Ovary (tissue), 10 donors: ENCODE measurements at places on chromosomes 5 and 9. TPM values are rescaled to one million over a fixed set of nuclear protein-coding genes. Genes with fewer than 3 reads are reported as not detected.

Gene SLC25A48
- total RNA-seq, result not detected

Gene TBC1D13
- total RNA-seq, result 29.7 TPM

Gene NR5A1
- total RNA-seq, result 65.0 TPM

Gene NMUR2
- not detected for total RNA-seq

Gene CEMIP2
- 7.6 TPM for total RNA-seq

Gene OSMR
- total RNA-seq, result 21.9 TPM

Gene RC3H2
- 25.0 TPM for total RNA-seq

Gene OBP2A
- total RNA-seq, result not detected

- H3K4me1 ChIP-seq, result peaks cover 16% of the 10 kb centered on the region
- H3K4me3 ChIP-seq, result no peak overlapping the region
- no peak overlapping the region for H3K27ac ChIP-seq
- no peak for DNase-seq
Measured at GRCh38 chr5:95760273-95761191, 29.4 kb downstream of the RHOBTB3 start.

DNA sequence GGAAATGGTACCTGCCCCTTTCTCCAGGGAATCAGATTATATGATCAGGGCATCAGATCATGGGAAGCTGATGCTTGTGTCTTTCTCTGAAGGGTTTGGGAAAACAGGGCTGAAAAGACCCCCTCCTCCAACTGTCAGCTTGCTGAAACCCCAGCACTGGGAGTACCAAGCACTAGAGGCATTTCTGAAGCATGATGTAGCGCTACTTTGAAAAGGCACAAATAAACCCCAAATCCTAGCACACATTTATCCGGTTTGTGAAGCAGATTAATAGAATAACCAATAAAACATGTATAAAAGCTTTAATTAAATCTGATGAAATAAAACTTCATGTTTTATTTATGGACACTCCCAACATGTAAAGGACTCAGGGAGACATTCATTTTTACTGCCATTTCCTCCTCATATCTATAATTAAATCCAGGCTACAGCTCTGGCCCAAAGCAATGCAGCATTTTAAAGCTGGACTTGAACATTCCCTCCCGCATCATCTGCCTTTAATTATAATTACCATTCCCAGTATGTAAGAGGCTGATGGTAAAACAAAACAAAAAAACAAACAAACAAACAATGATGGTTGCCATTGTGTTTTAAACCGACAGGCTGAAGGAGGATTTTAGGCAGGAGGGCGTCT, 298.2 kb upstream of the RFX3 start:
- no peak for DNase-seq
- no peak overlapping the region for H3K4me3 ChIP-seq
- no peaks in the 10 kb centered on the region for H3K27me3 ChIP-seq

DNA sequence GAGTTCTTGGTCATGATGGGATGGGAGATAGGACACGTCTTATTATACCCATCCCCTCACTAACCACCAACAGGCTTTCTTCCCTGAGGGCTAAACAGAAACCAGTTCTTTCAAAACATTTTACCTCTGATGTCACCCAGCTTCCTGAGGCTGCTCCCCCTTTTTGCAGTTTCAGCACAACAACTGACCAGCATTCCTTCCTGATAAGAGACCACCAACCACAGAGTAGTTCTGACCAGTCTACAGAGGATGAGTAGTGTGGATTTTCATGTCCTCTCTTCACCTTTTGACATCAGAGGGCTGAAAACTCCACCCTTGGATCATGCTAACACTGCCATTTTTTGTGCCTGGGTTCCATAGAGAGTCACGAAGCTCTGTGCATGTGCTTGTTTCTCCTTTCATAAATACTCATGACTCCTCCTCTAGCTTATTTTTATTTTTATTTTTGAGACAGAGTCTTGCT, 82.6 kb downstream of the OSTF1 start:
- no peaks in the 10 kb centered on the region for H3K4me1 ChIP-seq
- no peaks in the 10 kb centered on the region for H3K27me3 ChIP-seq
- H3K27ac ChIP-seq, result no peak overlapping the region
- no peaks in the 10 kb centered on the region for H3K36me3 ChIP-seq

GRCh38 chr9:131657037-131657377, 82.9 kb downstream of the RAPGEF1 start:
- no peak for DNase-seq
- H3K27ac ChIP-seq, result no peak overlapping the region
- no peaks in the 10 kb centered on the region for H3K27me3 ChIP-seq
- peaks cover 21% of the 10 kb centered on the region for H3K4me1 ChIP-seq
- no peak overlapping the region for H3K4me3 ChIP-seq

GRCh38 chr9:131692612-131693562, 47.0 kb downstream of the RAPGEF1 start:
- H3K4me1 ChIP-seq, result peaks cover 11% of the 10 kb centered on the region
- no peak overlapping the region for H3K27ac ChIP-seq

- no peak for DNase-seq
- no peak overlapping the region for H3K4me3 ChIP-seq
- no peak overlapping the region for H3K27ac ChIP-seq
- no peaks in the 10 kb centered on the region for H3K36me3 ChIP-seq
- no peaks in the 10 kb centered on the region for H3K4me1 ChIP-seq
- no peaks in the 10 kb centered on the region for H3K27me3 ChIP-seq
Measured at GRCh38 chr9:136937186-136938001, 7.1 kb downstream of the FBXW5 start.

- no peak within 1 kb of the TSS for H3K27ac ChIP-seq
- no peaks in the 10 kb centered on the region for H3K36me3 ChIP-seq
- H3K4me1 ChIP-seq, result no peaks in the 10 kb centered on the region
- no peak for DNase-seq
- H3K27me3 ChIP-seq, result no peaks in the 10 kb centered on the region
- H3K4me3 ChIP-seq, result no peak within 1 kb of the TSS
Measured at GRCh38 chr5:39219437-39219836, at the start of gene FYB1. FYB1 (minus strand) TSS chr5:39219563; CDS start chr5:39202960, 16,603 bp downstream.

DNA sequence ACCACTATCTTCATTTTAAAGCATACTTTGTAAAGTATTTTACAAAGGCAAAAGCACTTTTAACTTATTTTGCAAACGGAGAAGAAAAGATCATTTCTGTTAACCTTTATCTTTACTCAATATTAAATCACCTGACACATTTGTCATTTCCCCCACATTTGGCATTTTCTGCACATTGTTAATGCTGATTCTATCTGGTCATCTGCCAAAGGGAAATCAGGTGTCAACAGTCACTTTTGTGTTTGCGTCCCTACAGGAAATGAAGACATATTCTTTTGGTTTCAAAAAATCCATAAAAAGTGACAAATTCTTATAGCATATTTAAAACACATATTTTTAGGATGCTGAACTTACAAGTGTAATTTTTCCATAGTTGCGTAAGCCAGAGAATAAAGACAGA, 191.3 kb upstream of the TMEM161B start:
- H3K4me3 ChIP-seq, result no peak overlapping the region
- no peaks in the 10 kb centered on the region for H3K36me3 ChIP-seq
- DNase-seq, result no peak
- no peaks in the 10 kb centered on the region for H3K4me1 ChIP-seq

- H3K27me3 ChIP-seq, result no peaks in the 10 kb centered on the region
- DNase-seq, result no peak
- no peak overlapping the region for H3K27ac ChIP-seq
- no peaks in the 10 kb centered on the region for H3K36me3 ChIP-seq
- no peak overlapping the region for H3K4me3 ChIP-seq
- H3K4me1 ChIP-seq, result no peaks in the 10 kb centered on the region
Measured at GRCh38 chr5:157186309-157187045, 5.8 kb downstream of the ITK start.

DNA sequence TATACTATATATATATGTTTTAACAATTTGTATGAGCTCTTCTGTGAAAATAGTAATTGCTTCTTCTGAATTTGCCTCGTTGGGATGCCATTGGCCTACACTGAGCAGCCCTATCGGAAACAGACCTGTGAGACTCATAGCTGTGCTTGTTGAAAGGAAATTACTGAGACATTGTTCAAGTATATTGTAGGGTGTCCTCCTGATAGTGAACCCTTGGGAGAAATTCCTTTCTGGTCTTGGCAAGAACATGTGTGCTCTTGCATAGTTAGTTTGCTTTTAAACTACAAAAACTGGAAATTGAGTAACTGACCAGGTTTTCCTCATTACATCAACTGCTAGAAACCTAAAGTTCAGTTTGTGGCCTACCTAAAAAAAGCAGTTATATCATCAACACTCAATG, 160.9 kb downstream of the LURAP1L start:
- no peak overlapping the region for H3K27ac ChIP-seq
- DNase-seq, result no peak
- no peaks in the 10 kb centered on the region for H3K27me3 ChIP-seq
- no peaks in the 10 kb centered on the region for H3K36me3 ChIP-seq
- H3K4me1 ChIP-seq, result no peaks in the 10 kb centered on the region
- H3K4me3 ChIP-seq, result no peak overlapping the region

DNA sequence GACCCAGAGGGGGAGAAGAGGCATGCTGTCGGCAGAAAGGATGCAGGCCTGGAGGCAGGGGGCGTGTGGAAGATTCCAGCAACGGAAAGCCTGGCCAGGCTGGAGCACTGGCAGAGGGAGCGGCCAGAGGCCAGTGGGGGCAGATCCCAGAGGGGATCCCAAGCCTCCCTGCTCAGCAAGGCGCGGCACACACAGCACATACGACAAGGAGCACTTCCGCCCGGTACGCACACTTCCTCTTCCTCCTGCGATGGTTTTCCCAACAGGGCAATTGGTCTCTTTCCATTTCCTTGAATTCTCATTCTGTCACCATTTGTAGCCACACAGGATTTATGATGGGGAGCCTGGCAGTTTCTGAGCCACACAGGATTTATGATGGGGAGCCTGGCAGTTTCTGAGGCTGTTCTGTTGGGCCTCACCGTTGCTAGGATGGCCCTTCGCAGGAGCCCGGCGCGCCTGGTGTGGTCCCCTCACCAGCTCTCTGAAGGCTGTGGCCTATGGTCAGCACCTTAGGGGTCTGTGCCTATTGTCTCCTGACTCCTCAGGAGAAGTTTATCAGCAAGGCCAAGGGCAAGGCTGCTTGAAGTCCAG, 123.5 kb upstream of the RAPGEF1 start:
- no peaks in the 10 kb centered on the region for H3K27me3 ChIP-seq
- no peaks in the 10 kb centered on the region for H3K36me3 ChIP-seq
- no peak overlapping the region for H3K4me3 ChIP-seq

GRCh38 chr9:103474156-103474555, 479.0 kb downstream of the CYLC2 start:
- H3K27me3 ChIP-seq, result no peaks in the 10 kb centered on the region
- no peak overlapping the region for H3K27ac ChIP-seq
- no peaks in the 10 kb centered on the region for H3K36me3 ChIP-seq
- no peak for DNase-seq
- H3K4me1 ChIP-seq, result no peaks in the 10 kb centered on the region

GRCh38 chr9:37639109-37639762, 11.5 kb upstream of the FRMPD1 start:
- no peak for DNase-seq
- H3K27ac ChIP-seq, result no peak overlapping the region
- no peaks in the 10 kb centered on the region for H3K27me3 ChIP-seq
- H3K4me1 ChIP-seq, result no peaks in the 10 kb centered on the region
- no peaks in the 10 kb centered on the region for H3K36me3 ChIP-seq

DNA sequence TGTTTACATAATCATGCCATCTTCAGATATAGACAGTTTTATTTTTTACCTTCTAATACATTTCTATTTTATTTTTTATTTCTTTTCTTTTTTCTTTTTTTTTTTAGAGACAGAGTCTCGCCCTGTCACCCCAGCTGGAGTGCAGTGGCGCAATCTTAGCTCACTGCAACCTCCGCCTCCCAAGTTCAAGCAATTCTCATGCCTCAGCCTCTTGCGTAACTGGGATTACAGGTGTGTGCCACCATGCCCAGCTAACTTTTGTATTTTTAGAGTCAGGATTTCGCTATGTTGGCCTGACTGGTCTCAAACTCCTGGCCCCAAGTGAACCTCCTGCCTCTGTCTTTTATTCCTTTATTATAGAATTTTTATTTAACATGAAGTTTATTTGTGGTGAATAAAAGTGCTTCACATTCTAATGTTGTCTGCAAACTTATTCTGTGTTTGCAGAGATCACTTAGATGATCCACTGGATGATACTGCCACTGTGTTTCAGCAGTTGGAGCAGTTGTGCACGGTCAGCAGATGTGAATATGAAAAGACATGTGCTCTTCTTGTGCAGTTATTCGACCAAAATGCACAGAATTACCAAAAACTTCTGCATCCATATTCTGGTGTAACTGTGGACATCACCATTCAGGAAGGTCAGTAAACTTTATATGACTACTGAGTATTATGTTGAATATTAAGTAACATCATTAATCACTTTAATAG, 62.2 kb downstream of the RANBP17 start:
- H3K27ac ChIP-seq, result no peak overlapping the region
- no peaks in the 10 kb centered on the region for H3K36me3 ChIP-seq
- no peaks in the 10 kb centered on the region for H3K4me1 ChIP-seq

- no peaks in the 10 kb centered on the region for H3K36me3 ChIP-seq
- H3K4me3 ChIP-seq, result no peak overlapping the region
- no peaks in the 10 kb centered on the region for H3K4me1 ChIP-seq
- H3K27me3 ChIP-seq, result no peaks in the 10 kb centered on the region
- no peak overlapping the region for H3K27ac ChIP-seq
Measured at GRCh38 chr5:137757634-137758033, 3.5 kb upstream of the HNRNPA0 start.

- H3K4me1 ChIP-seq, result peaks cover 17% of the 10 kb centered on the region
- no peak overlapping the region for H3K4me3 ChIP-seq
- H3K36me3 ChIP-seq, result no peaks in the 10 kb centered on the region
- no peaks in the 10 kb centered on the region for H3K27me3 ChIP-seq
- no peak overlapping the region for H3K27ac ChIP-seq
Measured at GRCh38 chr9:124502711-124503702, 4.2 kb downstream of the NR5A1 start.

DNA sequence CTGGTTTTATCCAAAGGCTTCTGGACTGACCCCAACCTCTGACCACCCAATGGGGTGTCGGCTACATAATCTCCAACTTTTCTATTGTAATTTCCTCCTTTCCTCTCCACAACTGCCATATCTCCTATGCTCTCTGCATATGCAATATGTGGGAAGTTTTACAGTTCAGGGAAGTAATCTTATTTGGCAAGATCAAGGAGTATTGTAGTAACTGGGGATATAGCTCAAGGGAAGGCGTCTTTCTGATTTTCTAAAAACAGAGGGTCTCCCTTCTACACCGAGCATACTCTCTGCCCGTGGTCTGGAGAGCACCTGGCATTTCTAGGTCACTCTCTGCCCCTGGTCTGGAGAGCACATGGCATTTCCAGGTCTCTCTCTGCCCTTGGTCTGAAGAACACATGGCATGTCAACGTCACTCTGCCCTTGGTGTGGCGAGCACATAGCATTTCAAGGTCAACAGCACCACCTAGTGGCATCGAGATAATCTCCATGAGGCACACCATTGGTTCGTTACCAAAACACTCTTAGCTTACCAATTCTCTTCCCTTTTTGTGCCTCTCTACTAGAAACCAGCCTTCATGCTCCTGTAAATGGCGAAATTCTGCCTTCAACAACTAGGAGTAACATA, 616.4 kb upstream of the NUDT12 start:
- H3K27ac ChIP-seq, result no peak overlapping the region
- no peak overlapping the region for H3K4me3 ChIP-seq
- no peaks in the 10 kb centered on the region for H3K4me1 ChIP-seq
- DNase-seq, result no peak
- no peaks in the 10 kb centered on the region for H3K36me3 ChIP-seq
- no peaks in the 10 kb centered on the region for H3K27me3 ChIP-seq

GRCh38 chr9:83920469-83920926, 734 bp downstream of the KIF27 start:
- H3K4me1 ChIP-seq, result peaks cover 1% of the 10 kb centered on the region
- DNase-seq, result no peak
- H3K4me3 ChIP-seq, result peak overlapping the region; percentile 99
- H3K27me3 ChIP-seq, result no peaks in the 10 kb centered on the region
